ENCODE measurements at places on chromosomes 7 and 10. TPM values are rescaled to one million over a fixed set of nuclear protein-coding genes. Genes with fewer than 3 reads are reported as not detected.

- DNase-seq: no peak
- H3K27me3 ChIP-seq: peaks cover 6% of the 10 kb centered on the region
- H3K36me3 ChIP-seq: no peaks in the 10 kb centered on the region
These were observed 179.9 kb downstream of the DIP2C start for GRCh38 chr10:509361-510102.

CFAP43 gene
- total RNA-seq: not detected

DNA sequence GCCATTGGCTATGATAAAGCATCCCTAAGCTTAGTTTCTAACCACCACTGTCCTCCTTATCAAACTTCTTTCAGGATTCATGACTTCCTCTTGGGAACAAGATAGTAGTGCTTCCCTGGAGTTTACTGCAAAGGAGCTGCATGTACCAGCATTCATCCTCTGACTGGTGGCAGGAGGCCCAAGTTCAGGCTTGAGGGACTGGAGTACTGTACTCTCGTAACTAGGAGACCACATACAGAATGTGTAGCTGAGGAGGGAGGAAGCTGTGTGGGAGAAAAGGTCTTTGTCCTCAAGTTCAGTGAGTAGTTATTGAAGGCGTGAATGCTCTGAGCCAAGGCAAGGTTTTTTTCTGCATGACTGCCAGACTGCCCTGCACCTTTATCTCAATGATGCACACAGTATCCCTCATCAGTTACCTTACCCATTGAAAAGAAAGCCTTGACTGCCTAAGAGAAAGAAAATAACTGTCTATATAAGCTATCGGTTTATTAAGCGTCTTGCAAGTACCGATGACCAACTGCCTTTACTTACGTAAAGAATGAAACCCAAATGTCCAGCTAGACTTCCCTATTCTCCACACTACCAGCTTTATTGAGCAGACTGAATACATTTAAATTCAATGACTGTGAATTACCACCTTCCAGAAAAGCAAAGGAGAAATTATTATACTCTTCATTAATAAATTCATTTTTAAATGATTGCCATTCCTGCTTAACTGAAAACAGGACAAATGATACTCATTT is 12.8 kb downstream of the SCRN1 start:
- no peak for DNase-seq
- peaks cover 9% of the 10 kb centered on the region for H3K36me3 ChIP-seq
- H3K27ac ChIP-seq: peak overlapping the region; percentile 67

DNA sequence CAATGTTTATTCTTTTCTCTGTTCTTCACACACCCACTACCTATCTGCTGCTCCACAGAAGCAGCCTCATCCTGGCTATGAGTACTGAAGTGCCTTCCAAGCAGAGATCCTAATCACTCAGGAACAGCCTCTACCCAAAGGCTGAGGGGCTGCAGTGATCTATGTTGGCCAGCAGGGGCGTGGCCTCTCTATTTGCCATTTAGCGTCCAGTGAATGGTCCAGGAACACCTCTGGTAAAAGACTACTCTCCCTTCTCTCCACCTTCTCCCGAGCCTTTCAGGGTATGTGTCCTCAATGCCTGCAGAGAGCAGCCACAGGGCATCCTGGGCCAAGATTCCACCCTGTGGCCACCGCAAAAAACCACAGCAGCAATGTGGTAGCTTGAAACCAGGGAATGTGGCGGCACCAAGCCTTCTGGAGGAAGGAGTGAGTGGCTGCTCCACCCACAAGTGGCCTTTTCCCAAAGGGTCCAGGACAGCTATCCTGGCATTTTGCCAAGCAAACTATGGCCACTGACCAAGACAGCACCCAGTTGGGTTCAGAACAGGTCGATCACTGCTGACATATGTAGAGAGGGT is 70.9 kb downstream of the SYPL1 start:
- H3K27ac ChIP-seq: no peak overlapping the region
- peak; percentile 39 for DNase-seq
- no peak overlapping the region for H3K4me3 ChIP-seq
- peaks cover 59% of the 10 kb centered on the region for H3K4me1 ChIP-seq
- peaks cover 5% of the 10 kb centered on the region for H3K27me3 ChIP-seq

GRM3 gene
- total RNA-seq: not detected

STOX1 gene
- total RNA-seq: not detected

DNA sequence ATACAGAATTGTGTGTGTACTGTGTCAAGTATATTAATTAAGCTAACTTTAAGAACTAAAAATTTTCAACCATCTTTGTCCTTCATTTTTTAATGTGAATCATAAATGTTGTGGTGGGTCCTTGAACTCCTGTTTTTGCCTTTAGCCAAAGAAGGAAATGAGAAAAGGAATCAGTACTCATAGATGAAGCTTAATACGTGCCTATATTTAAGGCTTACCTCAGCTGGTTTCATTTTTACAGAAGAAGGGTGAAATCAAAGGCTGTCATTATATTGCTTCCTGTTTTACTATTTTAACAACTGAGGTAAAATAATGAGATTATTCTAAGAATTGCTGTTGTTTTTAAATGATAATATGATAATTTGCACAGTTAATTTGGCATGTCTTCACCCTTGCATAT is 6.3 kb upstream of the SNX13 start:
- no peak overlapping the region for H3K27ac ChIP-seq
- H3K36me3 ChIP-seq: no peaks in the 10 kb centered on the region
- DNase-seq: no peak
- peak overlapping the region; percentile 65 for H3K4me3 ChIP-seq

GPR26 gene
- total RNA-seq: not detected

- peaks cover 8% of the 10 kb centered on the region for H3K36me3 ChIP-seq
- H3K27ac ChIP-seq: peak overlapping the region; percentile 61
- no peak overlapping the region for H3K4me3 ChIP-seq
These were observed 101.6 kb upstream of the PPIF start for GRCh38 chr10:79245539-79246208.

ANKRD61 gene
- not detected for total RNA-seq

DNA sequence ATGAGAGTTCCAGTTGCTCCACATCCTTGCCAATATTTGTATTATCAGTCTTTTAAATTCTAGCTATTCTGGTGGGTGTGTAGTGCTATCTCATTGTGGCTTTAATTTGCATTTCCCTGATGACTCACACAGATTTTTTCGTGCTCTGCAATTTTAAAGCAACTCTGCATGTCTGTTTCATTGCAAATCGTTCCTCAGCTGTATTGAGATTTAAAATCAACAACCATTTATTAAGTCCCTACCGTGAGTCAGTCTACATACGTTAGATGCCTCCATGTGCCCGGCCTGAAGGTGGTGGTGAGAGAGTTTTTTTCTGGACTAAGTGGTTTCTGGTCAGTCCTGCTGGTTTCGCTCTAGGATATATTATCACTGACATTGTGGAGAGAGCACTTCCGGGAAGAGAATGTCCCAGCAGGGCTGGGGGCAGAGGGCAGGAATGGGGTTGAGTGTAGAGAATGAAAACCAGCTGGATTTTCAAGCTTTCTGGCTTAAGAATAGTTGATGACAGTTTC is 8.4 kb upstream of the HYCC1 start:
- H3K36me3 ChIP-seq: peaks cover 4% of the 10 kb centered on the region
- peak; percentile 93 for DNase-seq
- H3K27me3 ChIP-seq: peaks cover 3% of the 10 kb centered on the region
- peak overlapping the region; percentile 96 for H3K27ac ChIP-seq
- peak overlapping the region; percentile 65 for H3K4me3 ChIP-seq

- no peak for DNase-seq
These were observed 417.9 kb downstream of the RPS24 start for GRCh38 chr10:78451592-78451991.

GRCh38 chr7:91083855-91084644 is 180.2 kb upstream of the FZD1 start:
- 0 out of 2 replicates have a peak, but pooled peaks cover 6% of the 10 kb centered on the region for H3K36me3 ChIP-seq
- H3K27me3 ChIP-seq: no peaks in the 10 kb centered on the region
- no peak for DNase-seq
- peaks cover 60% of the 10 kb centered on the region for H3K4me1 ChIP-seq
- no peak overlapping the region for H3K27ac ChIP-seq
- H3K4me3 ChIP-seq: no peak overlapping the region

GPRIN2 gene
- not detected for total RNA-seq

DNA sequence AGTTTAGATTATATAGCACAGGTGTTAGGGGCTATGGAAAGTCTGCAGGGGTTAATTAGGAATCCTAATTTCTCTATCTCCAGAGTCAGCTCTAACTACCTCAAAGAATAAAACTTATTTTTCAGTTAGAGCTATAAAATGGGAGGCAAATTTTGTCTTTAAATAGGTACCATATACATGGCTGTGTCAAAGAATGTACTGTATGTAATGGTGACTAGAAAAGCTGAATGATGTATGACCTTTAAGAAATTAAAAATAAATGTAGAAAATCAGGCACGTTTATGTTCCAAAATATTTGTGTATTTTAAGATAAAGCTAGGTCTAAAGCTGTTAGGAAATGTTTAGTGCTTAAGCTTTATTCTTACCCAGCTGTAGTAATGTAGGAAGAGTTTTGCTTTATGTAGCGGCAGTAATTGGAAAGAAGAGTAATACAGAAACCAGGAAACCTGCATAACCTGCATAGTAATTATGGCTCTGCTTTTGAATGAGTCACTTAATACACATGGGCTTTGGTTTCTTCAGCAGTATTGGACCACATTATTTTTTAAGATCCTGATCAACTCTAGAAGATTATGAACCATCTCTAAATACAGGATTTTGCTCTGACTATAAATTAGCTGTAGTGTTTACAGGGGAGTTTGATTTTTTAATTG is 85.0 kb downstream of the KMT2E start:
- no peak for DNase-seq
- H3K4me1 ChIP-seq: peaks cover 74% of the 10 kb centered on the region
- peak overlapping the region; percentile 60 for H3K27ac ChIP-seq
- peak overlapping the region; percentile 21 for H3K4me3 ChIP-seq
- no peaks in the 10 kb centered on the region for H3K27me3 ChIP-seq
- peaks cover 36% of the 10 kb centered on the region for H3K36me3 ChIP-seq

DNA sequence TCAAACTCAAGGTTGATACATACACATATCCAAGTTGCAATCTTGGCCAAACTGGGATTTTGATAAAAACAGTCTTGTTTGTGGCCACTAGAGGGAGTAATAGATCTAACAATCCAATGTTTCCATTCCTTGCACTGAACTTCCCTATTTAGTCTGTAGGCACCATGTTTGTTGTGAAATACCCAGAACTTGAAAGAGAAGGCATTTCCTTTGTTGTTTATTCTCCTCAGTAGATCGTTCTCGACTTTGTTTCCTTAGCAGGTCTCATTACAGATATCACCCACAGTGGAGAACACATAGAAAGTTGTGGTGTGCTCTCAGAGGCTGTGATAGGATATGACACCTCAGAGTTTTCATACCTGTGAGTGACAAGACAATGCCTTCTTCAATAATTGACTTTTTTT is 70.3 kb upstream of the MXI1 start:
- peak; percentile 74 for DNase-seq
- H3K4me3 ChIP-seq: no peak overlapping the region
- H3K27ac ChIP-seq: peak overlapping the region; percentile 57
- no peaks in the 10 kb centered on the region for H3K27me3 ChIP-seq

DNA sequence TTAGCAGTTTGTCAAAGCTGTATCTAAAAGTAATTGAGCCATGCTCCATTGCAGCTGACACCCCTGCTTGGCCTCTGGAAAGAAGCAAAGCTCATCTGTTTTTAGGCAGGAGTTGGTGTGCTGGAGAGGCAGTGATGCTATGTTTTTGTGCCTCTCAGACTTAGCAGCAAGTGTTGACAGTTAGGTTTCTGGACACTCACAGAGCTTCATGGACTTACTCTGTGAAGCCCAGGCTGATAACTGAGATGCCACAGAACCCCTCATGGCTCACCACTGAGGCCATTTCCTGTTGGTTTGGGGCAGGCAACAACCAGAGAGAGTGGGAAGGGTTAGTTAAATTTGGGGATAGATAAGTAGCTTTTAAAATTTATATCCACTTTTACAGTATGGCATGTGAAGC is 59.8 kb downstream of the BTAF1 start:
- DNase-seq: no peak
- 0 out of 2 replicates have a peak, but pooled peaks cover 8% of the 10 kb centered on the region for H3K4me1 ChIP-seq
- H3K4me3 ChIP-seq: no peak overlapping the region
- no peaks in the 10 kb centered on the region for H3K27me3 ChIP-seq
- no peak overlapping the region for H3K27ac ChIP-seq

CNNM1 gene
- 5.1 TPM for total RNA-seq

ARMH3 gene
- 19.9 TPM for total RNA-seq

SMKR1 gene
- not detected for total RNA-seq

- no peak overlapping the region for H3K27ac ChIP-seq
- DNase-seq: no peak
- H3K4me1 ChIP-seq: peaks cover 10% of the 10 kb centered on the region
These were observed 94.3 kb downstream of the OAT start for GRCh38 chr10:124324451-124324850.

ERVW-1 gene
- total RNA-seq: not detected

IDI2 gene
- total RNA-seq: not detected

R3HCC1L gene
- total RNA-seq: 8.1 TPM

GRID2IP gene
- not detected for total RNA-seq

- DNase-seq: no peak
- H3K4me3 ChIP-seq: no peak overlapping the region
- H3K4me1 ChIP-seq: no peaks in the 10 kb centered on the region
These were observed 63.7 kb downstream of the CELF2 start for GRCh38 chr10:11081408-11081807.

- peak overlapping the region; percentile 96 for H3K27ac ChIP-seq
- 0 out of 2 replicates have a peak, but pooled peaks cover 7% of the 10 kb centered on the region for H3K36me3 ChIP-seq
- DNase-seq: no peak
- H3K27me3 ChIP-seq: peaks cover 4% of the 10 kb centered on the region
- peak overlapping the region; percentile 75 for H3K4me3 ChIP-seq
These were observed 34.9 kb downstream of the SRPK2 start for GRCh38 chr7:105353752-105354328.

GRCh38 chr10:111072232-111072631 is 4.6 kb upstream of the ADRA2A start:
- no peaks in the 10 kb centered on the region for H3K36me3 ChIP-seq
- peaks cover 15% of the 10 kb centered on the region for H3K27me3 ChIP-seq
- H3K4me1 ChIP-seq: no peaks in the 10 kb centered on the region
- DNase-seq: no peak
- no peak overlapping the region for H3K27ac ChIP-seq

DNA sequence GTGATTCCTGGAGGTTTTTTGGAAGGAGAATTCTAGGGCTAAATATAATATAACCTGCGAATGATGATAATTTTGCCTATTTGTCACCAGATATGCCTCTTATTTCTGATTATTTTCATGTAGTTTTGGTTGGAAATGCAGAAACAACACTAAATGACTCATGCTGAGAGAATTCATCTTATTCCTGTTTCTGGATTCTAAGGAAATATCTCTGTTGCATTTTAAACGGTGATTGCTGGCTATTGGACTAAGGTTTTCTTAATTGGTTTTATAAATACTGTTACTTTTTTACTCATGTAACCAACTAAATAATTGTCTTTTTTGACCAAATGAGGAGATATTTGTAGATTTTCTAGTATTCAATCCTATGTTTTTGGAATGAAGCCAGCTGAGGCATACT is 204.9 kb upstream of the NPSR1 start:
- DNase-seq: peak; percentile 24
- H3K27me3 ChIP-seq: no peaks in the 10 kb centered on the region
- no peaks in the 10 kb centered on the region for H3K36me3 ChIP-seq
- H3K27ac ChIP-seq: no peak overlapping the region
